ENCODE measurements at places on chromosomes 7 and 10.

DNA sequence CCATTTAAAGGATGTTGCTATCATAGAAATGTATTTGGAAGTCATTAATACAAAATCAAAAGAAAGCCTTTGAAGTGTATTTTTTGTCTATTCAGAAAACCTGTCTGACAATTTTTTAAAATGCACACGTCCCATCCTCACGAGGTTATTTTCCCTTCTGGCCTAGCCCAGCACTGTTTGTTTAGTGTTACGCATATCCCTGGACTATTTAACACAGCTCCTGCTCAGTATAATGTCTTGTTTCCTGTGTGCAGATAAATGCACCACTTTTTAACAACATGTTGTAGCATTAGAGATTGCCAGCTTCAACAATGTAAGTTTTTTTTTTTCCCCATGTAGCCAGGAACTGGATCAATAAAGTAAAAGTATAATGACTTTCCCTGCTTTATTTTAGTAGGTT, 102.6 kb upstream of the SFMBT2 start:
- no peak for DNase-seq

- DNase-seq, result no peak
These were observed 186.8 kb downstream of the MGMT start for GRCh38 chr10:129653861-129654260.

DNA sequence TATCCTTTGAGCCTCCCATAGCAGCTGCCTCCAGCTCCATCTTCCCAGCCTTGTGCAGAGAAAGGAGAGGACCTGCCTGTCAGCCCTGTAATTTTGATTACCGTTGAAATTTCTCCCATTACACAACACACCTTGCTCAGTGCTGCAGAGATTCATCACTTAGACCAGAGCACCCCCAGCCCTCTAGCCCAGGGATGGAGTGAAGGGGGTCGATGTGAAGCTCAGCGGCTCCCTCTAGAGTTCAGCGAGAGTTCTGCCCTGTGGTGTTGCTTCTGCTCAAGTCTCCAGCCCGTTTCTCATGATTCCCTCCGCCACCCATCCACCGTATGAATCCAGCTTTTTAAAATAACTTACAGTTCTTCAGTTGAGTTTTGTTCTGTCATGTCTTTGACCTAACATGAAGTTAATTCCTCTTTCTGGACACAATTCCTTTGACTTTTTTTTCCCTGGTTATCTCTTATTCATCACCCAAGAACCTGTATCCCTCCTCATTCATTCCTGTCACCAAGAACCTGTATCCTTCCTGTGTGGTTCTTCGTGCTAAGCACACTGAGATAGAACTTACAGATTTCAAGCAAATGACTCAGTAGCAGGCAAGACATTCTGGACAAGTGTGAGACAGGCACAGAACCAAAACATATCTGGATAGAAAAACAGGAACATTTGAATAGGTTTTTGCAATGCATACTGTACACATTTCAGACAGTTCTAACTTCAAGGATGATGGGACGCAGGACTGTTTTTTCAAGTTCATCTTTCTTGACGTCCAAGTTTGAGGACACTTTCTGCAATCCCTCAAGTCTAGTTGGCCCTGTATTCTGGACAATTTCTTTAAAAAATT, 35.0 kb upstream of the ZNF32 start:
- peak; percentile 44 for DNase-seq

DNA sequence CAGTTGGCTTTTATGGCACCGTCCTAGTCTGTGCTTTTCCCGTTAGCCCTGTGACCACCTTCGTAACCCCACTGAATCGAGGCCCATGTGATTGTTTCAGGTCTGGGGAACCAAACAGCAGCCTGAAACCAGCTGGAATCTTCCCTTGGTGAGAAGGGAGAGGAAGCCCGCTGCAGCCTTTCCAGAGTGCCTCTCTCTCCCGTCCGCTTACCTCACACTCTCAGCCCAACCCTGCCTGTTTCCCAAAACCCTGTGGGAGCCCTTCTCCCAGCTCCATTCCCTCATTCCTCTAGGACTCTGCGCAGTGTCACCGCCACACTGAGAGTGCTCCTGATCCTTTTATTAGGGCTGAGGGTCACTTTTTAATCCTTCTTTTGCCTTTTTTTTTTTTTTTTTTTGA, 139.6 kb downstream of the WDR37 start:
- DNase-seq, result no peak

DNA sequence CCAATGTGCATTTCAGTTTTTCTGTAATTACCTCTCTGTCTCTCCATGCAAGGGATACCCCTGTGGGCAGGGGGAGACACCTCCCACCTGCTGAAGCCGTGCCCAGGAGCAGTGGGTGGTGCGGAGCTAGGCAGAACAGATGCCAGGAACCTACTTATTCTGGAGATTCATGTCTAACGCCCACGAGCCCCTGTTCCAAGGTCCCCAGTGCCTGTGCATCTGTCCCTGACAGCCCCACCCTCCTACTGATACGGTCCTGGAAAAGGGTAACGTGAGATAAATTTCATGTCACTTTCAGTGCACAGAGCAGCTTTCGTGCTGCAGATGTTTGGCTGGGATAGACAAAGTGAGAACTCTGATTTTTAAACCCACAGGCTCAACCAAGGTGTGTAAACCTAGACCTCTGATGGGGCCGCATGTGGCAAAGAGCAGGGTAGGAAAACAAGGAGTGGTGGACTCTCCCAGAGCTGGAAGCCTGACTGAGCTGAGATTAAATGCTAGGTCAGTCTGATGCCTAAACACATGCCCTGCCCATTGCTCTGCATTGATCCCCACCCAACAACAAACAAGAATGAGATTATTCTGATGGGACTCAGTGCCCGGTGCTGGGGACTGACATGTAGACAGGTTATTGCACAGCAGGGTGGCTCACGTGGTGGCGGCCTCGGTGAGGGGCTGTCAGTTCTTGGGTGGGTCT, 123.6 kb upstream of the GDF10 start:
- no peak for DNase-seq

DNA sequence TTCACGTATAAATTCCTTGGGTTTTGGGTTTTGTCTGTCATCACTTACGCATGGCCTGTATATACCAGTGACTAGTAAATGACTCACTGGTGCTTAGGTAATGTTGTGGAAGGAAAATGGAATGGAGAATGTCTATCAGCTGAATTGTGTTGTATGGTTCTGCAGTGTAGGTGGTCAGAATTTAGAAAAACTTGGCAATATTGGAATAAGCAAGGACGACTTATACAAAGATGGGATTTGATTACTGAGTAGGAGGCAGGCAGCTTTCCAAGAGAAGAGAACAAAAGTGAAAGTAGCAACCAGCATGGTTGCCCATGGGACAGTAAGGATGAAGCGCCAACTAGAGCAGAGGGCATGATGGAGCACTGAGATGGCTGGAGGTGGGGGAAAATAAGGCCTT, 168.6 kb upstream of the CSTF2T start:
- no peak for DNase-seq

GRCh38 chr7:6419310-6419773, 28.4 kb downstream of the DAGLB start:
- DNase-seq, result no peak

DNA sequence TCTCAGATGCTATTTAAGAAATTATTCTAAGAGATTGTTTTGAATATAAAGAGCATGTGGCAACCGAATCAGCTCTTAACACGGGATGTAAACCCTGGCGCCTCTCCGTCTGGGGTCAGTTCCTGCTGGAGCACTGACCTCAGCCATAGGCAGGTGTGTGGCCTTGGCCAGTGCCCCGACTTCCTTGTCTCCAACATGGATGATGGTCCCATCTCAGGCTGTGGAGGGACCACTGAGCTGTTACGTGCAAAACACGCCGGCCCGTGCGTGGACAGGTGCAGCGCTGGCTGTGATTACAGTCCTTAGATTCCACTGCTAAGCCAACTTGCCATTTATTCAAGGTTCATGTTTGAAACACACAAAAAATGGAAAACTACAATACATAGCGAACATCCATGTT, 59.9 kb downstream of the C10orf143 start:
- DNase-seq, result no peak

DNA sequence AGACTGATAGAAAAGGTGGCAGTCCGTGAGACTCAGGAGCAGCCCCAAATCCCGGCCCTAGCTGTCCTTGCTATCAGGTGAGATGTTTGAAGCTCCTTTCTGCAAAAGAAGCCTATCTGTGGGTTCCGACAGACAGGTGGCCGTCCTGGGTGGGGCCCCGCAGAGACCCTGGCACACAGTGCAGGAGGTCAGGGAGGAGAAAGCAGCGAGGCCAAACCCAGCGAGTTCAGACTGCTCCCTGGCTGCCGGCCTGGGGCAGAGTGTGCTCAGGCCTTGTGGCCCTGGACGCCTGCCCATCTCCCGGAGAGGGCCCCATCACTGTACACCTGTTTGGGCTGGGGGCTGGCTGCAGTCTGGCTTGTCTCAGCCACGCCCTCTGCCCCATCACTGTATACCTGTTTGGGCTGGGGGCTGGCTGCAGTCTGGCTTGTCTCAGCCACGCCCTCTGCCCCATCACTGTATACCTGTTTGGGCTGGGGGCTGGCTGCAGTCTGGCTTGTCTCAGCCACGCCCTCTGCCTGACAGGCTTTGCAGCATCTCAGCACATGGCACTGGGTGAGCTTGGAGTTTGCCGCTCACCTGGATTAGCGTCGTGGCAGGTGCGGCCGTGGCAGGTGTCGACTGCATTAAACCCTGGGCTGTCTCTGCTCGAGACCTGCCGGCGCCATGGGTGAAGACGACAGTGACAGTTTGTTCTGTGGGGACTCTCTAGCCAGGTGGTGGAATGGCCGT, 11.8 kb upstream of the PRKAR1B start:
- DNase-seq, result no peak

GRCh38 chr10:122236690-122237306, 34.3 kb upstream of the BTBD16 start:
- DNase-seq, result no peak

DNA sequence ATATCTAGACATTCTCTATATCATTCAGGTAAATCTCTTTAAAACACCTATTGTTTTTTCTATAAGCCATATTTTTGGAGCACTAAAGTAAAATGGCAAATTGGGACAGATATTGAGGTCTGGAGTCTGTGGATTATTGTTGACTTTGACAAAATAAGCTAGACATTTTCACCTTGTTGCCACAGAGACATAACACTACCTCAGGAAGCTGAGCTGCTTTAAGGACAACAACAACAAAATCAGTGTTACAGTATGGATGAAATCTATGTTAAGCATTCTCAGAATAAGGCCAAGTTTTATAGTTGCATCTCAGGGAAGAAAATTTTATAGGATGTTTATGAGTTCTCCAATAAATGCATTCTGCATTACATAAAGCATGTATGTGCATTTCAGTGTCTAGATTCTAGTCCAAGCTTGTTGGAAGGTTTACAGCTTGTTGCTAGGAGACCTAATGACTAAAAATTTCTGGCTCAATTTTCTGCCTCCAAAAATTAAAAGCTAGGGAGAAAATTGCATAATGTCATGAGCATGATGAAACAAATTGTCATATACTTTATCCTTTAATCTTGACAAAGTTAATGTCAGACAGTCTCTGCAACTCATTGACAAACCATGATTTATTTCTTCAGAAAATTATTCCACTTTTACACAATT, 18.3 kb downstream of the LIPM start:
- DNase-seq, result no peak

- no peak for DNase-seq
These were observed 3.8 kb upstream of the IL6 start for GRCh38 chr7:22723181-22723601.

DNA sequence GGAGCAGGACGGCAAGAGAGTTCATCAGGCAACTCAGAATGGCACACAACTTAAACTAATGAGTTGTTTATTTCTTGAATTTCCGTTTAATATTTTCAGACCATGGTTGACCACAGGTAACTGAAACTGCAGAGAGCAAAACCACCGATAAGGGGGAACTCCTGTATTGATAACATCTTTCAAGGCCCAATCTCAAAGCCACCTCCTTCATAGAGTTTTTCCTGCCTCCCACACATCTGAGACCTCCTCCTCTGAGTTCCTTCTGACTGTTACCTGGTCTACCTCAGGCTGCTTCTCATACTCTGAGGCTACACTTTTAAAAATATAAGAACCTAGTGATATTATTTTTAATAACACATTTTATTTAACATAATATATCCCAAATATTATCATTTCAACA, 341.5 kb upstream of the NPVF start:
- DNase-seq, result no peak
